ENCODE measurements at places on chromosomes 2 and 18.

DNA sequence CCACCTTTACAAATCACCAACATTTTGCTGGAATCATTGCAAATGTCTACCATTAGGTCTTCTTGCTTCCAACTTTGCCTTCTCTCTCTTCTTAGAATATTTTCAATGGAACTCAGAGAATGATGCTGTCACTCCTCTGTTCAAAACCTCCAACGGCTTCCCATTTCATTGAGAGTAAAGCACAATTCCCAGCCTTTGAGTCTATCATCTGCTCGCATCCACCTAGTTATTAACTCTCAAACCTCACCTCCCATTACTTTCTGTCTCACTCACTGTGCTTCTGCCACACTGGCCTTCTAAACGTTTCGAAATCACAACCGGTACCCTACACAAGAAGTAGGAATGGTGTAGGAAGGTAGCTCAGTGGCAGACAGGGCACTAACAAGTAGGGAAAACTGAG, 40.0 kb downstream of the ROCK2 start:
- DNase-seq, result no peak

- no peak for DNase-seq
These were observed 14.2 kb upstream of the ANKRD44 start for GRCh38 chr2:197324801-197325200.

GRCh38 chr2:143582046-143582747, 453.0 kb downstream of the ARHGAP15 start:
- no peak for DNase-seq

DNA sequence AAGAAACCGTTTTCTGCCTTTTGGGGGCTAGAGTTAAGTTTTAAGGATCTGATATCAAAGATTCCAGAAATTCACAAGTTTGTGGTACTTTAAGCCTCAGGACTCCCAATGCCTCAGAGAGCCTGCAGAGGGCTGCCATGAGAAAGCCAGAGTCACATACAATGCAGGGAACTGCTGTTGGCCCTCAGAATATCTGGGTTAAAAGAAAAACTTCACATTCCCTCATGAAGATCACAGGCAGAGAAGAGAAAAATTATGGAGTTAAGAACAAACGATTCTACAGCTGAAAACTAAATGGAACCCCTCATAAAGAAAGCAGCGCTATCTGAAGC, 39.5 kb downstream of the HDAC4 start:
- no peak for DNase-seq

GRCh38 chr2:188050726-188051125, 240.9 kb upstream of the GULP1 start:
- DNase-seq, result no peak

DNA sequence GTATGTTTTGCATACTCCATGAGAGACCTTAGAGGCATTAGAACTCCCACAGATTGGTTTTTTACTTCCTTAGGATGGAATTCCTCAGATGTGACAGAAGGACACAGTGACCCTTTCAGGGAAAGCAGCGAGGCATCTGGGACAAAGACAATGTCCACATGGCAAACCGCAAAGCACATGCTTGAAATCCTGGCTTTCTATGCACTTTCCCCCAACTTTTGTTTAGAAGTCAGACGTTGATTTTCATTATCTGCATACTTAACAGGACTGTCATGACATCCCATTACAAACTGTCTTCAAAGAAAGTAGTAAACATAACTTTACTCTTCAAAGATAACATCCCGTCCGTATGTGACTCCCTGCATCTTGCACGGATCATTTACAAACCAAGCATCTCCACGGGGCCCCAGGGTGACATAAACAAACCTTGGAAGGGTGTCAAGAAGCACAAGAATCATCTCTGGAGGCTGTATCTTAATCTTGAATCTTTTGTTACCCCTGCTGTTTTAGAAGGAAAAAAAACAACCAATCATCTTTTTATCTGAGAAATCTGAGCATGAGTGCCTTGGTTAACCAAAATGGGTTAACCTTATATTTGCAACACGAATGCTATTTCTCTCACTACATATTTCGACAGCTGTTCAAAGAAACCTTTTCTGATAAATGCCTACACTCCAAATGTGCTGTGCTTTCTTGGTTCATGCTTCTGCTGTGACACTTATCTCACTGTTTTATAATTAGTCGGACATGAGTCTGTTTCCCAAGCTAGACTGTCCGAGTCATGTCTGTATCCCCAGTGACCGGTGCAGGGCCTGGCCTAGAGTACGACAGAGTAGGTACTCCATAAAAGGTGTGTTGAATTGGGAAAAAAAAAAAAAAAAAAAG, 90.8 kb downstream of the CCBE1 start:
- DNase-seq, result no peak

DNA sequence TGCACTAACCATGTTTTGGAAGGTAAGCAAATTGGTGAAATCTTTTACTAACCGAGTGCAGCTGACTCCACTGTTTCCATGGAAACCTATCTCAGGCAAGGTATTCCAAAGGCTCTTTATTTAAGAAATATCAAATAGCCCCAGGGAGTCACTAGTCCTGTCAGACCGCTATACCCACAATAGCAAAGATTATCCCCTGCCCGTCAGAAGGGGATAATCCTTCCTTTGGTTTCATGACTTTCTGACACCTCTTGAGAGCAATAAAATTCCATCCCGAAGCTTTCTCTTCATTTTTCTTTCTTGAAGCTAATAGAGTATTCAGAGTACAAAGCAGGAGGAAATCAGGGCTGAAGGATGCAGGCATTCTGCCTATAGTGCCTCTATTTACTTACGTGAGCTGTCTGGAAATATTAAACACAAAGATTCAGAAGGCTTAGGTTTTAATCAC, 34.7 kb upstream of the MAP2 start:
- DNase-seq, result no peak

DNA sequence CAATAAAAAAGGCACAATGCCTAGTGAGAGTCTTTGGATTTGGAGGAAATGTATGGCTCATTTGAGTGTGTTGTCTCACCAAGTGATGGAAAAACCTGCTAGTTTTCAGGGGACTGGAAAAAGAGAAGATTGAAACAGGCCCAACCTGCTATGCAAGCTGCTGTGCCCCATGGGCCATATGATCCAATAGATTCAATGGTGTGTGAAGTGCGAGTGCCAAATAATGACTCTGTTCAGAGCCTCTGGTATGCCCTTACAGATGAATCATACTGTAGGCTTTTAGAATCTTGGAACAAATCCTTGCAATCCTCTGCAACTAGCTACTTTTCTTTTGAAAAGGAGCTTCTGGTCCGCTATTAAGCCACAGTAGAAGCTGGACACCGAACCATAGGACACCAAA, 529.8 kb upstream of the CNTNAP5 start:
- no peak for DNase-seq

- no peak for DNase-seq
These were observed 3.4 kb downstream of the COLEC11 start for GRCh38 chr2:3598197-3598910.

DNA sequence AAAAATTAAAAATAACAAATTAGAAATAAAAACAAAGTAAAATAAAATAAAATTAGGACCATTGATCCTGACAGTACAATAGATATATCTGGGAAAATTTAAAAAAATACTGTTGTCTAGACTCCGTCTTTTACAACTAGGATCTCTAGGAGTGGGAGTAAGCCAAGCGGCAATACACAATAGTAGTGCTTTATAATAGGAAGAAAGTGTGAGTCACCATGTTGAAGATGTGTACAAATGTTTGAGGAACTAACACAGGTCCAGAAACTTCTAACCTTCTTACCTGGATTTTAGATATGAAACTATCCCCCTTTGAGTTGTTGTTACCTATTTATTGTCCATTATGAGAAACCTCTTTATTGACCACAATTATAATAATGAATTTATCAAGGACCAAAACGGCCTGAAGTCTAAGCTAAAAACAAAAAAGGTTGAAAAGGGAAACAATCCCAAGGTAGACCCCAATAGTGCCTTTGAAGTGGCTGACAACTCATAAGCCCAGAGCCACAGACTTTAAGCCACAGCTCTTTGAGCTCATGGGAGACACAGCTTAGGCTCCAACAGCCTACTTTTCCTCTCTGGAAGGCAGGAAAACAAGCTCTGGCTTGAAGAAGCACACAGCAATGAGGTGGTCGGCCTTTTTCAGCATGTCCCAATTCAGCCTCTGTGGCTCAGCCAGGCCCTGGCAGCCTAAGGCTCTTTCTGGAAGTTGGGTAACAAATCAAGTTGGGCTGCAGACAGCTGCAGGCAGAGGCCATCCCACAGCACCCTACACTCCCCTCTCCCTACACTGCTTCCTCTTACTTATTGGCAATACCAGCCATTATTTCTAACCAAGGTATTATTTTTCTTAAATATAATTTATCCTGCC, 62.9 kb downstream of the AQP4 start:
- no peak for DNase-seq

DNA sequence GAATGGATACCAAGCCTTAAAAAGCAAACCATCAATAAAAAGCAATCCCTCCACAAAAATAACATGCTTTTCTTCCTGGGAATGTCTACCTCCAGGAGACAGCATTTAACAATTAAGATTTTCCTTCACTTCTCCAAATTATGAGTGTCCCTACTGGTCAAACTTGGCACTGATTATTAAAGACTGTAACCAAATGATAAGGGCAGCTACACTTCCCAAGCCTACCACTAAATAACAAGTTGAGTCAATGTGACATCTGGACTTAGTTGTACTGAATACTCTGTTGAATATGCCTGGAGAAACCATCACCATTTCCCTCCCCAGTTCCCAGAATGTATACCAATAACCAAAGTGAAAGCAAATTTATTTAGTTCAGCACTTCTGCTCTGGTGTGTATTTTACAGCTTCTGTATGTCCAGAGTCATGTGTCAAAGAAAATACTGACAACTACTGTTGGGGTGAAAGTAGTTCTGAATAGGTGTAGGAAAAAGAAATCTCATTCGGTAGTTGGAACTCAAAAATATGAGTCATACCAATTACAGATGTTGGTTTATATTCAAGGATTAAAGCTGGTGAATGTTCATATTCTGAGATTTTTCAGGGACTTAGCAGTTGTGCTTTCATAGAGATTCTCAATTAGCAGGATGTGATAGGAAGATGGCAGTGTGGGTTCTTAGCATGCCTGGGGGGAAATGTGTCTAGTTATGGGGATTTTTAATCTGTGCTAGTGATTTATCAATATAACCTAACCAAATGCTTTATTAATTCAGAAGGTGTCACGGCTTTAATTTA, 1291.6 kb upstream of the GYPC start:
- no peak for DNase-seq

- DNase-seq, result no peak
These were observed 391 bp downstream of the ZNF385B start for GRCh38 chr2:179861027-179861415.

DNA sequence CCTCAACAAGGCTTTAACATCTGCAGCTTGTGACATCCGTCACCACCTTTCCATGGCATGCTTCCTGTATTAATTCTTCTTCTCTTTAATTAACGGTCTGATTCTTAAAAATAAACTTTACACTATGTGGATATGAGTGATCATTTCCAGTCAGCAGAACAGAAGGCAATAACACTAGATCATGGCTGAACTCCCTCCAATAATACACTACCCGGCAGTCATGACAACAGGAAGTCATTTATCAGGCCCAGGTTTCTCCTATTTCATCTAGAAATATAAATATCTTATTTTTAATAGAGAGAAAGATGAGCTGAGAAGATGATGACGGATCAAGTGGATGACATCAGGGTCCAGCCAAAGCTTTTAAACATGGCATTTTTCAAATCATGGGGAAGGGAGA, 792.2 kb downstream of the SLC4A3 start:
- no peak for DNase-seq

DNA sequence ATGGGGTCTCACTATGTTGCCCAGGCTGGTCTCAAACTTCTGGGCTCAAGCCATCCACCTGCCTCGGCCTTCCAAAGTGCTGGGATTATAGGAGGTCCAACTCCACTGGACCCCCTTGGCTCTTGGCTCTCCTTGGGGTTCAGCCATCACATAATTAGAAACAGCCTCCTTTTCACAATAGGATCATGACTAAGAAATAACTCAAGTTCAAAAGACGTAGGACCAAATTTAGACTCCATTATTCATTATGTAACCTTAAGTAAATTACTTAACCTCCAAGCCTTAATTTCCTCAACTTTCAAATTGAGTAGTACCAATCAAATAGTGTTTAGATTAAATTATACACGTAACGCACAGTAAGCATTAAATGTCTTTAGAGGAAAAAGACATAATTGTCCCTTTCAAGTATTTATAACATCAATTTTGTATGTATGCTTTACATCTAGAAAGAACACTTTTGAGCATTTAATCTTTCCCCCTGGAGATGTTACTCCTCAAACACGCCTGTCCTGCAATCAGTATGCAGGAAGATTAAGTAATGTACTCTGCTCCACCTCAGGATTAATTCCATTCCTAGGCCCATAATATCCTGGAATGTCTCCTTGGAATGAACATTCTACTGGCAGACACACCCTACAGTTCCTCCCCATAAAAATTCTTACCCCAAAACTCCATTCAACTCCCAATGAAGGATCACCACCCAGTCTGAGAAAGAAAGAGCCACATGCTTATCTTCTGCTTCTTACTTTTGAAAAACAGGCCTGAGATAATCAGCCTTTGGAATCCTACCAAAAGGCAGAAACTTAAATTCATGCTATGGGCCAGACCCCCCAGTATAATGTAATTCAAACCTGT, 49.1 kb downstream of the COBLL1 start:
- DNase-seq, result no peak

Data from thoracic aorta (tissue), 2 donors.